Peyer's patch (tissue), 4 donors: ENCODE measurements at places on chromosomes 5 and 9. TPM values are rescaled to one million over a fixed set of nuclear protein-coding genes. Genes with fewer than 3 reads are reported as not detected.

Gene AMACR
- total RNA-seq = 20.1 TPM

Gene KIAA0825
- 5.9 TPM for total RNA-seq

DNA sequence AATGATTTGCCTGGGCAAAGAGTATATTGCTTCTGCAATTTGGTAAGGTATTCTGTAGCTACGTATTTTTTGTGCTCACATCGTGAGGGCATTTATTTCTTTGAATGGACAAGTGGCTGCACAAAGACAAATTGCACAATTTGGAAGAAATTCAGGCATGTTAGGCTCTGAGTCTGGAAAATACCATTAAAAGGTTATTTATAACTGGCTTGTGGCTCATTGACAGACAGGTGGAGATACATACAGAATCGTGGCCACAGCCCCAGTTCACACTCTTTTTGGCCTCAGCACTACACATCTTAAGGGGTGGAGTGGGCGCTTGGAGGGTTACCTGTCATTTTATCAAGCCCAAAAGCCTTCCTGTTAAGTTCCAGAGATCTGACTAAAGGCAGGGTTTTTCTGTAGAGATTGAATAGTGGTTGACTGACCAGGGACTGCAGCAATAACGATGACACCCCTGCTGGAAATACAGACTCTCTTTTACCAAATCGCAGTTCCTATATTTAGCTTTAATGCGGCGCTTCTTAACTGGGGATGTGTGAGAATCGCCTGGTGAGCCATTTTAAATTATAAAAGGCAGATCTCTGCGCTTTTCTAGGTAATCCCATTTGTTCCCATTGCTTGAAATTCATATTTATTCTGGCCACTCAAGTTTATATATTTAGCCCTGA, 14.7 kb downstream of the MAN2A1 start:
- no peaks in the 10 kb centered on the region for H3K4me1 ChIP-seq
- no peaks in the 10 kb centered on the region for H3K27me3 ChIP-seq
- no peak for DNase-seq
- no peak overlapping the region for H3K27ac ChIP-seq

DNA sequence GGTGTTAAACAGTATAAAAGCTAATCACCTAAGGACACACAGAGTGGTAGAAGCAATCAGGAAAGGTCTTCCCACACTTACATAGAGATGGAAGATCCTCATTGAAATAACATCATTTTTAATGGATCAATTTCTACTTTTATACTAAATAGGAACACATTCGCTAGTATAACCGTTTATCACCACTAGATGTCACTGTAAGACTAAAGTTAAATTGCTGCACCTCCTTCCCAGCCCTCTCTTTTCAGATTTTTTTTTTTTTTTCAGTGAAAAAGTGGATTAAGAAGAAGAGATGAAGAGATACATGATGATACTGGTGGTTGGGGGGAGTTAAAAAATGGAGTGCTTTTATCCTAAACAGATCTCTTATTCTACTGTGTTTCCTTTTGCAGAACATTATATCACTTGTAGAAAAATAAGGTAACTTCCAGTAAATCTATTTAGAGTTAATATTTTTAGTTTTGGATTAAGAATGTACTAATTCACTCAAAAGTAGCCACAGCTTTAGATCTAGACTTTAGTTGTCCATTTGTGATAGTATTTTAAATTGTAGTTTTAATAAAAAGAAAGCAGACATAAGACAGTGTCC, 116.9 kb upstream of the ARRDC3 start:
- H3K27me3 ChIP-seq = no peaks in the 10 kb centered on the region
- H3K27ac ChIP-seq = no peak overlapping the region
- DNase-seq = no peak
- H3K4me1 ChIP-seq = no peaks in the 10 kb centered on the region

DNA sequence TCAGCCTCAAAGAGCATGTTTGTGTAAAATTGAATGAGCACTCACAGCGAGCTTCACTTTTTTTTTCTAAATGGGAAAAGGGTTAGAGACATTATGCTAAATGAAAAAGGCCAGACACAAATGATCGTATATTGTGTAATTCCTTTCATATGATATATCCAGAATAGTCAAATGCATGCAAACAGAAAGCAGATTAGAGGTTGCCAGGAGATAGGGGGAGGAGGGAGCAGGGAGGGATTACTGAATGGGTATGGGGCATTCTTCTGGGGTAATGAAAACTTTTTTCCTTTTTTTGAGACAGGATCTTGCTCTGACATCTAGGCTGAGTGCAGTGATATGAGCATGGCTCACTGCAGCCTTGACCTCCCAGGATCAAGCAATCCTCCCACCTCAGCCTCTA, 47.1 kb downstream of the DMAC1 start:
- no peaks in the 10 kb centered on the region for H3K4me1 ChIP-seq
- no peak for DNase-seq
- no peak overlapping the region for H3K27ac ChIP-seq
- no peaks in the 10 kb centered on the region for H3K27me3 ChIP-seq
- no peak overlapping the region for H3K4me3 ChIP-seq

- no peak overlapping the region for H3K27ac ChIP-seq
- DNase-seq = no peak
- no peaks in the 10 kb centered on the region for H3K4me1 ChIP-seq
- H3K27me3 ChIP-seq = no peaks in the 10 kb centered on the region
- H3K4me3 ChIP-seq = no peak overlapping the region
- no peaks in the 10 kb centered on the region for H3K36me3 ChIP-seq
Observed at GRCh38 chr5:180130291-180130869, 58.8 kb upstream of the RNF130 start.
